H1 (cell line): ENCODE measurements at places on chromosomes 4 and X.

DNA sequence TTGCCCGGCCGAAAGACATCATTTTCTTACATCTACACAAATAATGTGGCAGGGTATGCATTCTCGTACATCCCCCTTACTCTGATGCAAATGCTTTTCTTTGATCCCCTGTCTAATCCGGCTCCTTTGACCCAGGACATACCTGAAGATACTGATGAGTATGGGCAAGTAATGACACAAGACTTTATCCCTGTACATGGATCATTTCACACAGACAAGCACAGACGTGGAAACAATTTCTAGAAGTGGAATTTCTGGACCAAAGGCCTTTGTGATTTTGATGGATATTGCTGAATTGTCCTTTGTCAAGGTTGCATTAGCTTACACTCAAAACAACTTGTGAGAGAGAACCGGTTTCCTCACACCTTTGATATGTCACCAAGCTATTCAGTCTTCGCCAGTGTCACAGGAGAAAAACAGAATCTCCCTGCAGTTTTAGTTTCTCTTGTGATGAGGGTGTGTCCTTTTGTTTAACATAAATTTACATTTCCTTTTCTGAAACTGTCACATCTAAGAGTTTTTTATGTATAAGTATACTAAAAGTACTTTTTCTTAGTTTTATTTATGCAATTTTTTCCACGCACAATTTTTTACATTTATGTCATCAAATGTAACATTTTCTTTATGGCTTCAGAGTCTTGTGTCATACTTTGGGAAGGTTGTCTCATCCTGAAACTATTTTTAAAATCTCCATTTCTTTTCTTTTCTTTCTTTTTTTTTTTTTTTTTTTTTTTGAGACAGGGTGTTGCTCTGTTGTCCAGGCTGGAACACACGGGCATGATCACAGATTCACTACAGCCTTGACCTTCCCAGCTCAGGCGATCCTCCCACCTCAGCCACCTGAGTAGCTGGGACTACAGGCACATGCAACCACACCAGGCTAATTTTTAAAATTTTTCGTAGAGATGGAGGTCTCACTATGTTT is 25.2 kb downstream of the RWDD4 start:
- no peak for DNase-seq

GRCh38 chr4:41644288-41644914 is 104.1 kb downstream of the PHOX2B start:
- DNase-seq, result peak; percentile 67

DNA sequence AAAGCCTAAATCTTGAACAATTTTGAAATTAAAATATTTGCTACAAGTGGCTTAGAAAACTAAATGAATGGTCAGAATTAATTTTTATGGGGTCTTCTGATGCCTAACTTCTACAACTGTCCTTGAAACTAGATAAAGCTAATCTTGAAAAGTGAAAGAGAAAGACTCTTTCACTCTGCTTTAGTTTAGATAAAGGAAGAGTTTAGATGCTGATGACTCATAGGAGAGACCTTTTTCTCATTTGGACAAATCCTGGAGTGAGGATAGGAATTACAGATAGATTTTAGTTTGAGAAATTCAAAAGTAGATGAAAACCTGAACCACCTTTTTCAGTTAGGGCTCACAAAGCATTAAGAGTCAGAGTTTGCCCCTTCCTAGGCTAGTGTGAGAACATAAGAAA is 342.3 kb upstream of the GRID2 start:
- no peak for DNase-seq

GRCh38 chr4:118350961-118351360 is 1.8 kb downstream of the PRSS12 start:
- no peak for DNase-seq

DNA sequence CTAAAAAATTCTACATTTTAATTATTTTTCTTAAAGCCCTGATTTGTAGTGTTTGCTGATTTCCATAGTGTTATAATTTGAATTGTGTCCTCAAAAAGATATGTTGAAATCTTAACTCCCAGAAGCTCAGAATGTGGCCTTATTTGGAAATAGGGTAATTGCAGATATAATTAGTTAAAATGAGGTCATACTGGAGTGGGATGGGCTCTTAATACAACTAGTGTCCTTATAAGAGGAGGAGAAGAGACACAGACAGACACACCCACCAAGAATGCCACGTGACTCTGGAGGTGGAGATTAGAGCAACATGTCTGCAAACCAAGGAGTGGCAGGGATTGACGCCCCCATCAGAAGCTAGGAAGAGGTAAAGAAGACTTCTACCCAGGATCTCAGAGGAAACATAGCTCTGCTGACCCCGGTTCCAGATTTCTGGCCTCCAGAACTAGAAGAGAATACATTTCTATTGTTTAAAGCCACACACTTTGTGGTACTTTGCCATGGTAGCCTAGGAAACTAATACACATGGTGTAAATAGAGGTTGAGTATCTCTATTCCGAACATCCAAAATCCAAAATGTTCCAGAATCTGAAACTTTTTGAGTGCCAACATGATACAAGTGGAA is 70.5 kb upstream of the IRF2 start:
- no peak for DNase-seq
